NCI-H2171 (cell line): ENCODE measurements at places on chromosomes 4 and X.

- DNase-seq, result peak; percentile 57
Observed at GRCh38 chr4:24763631-24764297, 31.6 kb upstream of the SOD3 start.

- DNase-seq, result no peak
Observed at GRCh38 chrX:14963447-14964236, 90.4 kb downstream of the MOSPD2 start.

GRCh38 chr4:85823295-85823694, 348.3 kb downstream of the ARHGAP24 start:
- DNase-seq, result peak; percentile 8

DNA sequence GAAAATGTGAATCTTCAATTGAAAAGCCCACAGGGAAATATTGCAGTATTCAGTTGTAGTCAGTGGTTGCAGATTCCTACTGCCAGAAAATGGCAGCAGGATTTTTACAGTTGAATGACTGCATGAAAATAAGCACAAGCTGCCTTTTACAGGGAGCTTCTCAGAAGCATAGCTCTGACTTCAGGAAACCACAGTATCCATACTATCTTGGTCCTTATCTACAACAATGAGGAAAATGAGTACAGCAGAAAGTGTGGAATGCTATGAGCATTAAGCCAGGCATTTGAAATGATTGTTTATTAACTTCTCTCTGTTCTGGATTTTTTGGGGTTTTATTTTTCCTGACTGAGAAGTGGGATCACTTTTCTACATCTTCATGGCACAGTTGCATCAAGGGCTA, 34.6 kb upstream of the PRRG1 start:
- DNase-seq, result no peak

GRCh38 chr4:1112174-1112820, 1.1 kb downstream of the RNF212 start:
- no peak for DNase-seq

DNA sequence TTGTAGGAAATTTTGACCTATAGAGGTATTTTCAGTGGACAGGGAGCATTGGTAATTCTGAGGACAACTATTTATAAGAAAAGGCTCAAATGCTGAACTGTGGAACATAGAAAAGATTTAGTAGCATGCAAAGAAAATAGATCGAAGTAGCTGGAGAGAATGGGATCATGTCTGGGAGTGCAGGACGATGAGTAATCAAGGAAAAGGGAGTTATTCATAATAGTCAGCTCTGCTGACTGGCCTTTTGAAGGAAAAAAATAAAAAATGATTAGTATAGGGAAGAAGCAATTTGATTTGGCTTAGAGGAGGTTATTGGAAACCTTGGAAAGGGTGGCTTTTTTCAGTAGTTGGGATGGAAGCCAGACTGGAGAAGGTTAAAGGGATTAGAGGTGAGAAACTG, 22.9 kb upstream of the ANK2 start:
- no peak for DNase-seq
